Stimulated activated naive CD8-positive, alpha-beta T cell treated with anti-CD3 and anti-CD28 coated beads, Interleukin-15, amount 100 ng/mL, for 72 hours (primary cell): ENCODE measurements at places on chromosomes 7 and 10.

GRCh38 chr7:142908921-142909890, 23.7 kb upstream of the TRPV6 start:
- no peak for DNase-seq

- DNase-seq, result no peak
Observed at GRCh38 chr10:110058212-110058611, 50.4 kb downstream of the ADD3 start.

GRCh38 chr7:70545214-70545613, 586.7 kb upstream of the GALNT17 start:
- no peak for DNase-seq

- no peak for DNase-seq
Observed at GRCh38 chr7:100835903-100836811, 8.8 kb upstream of the EPHB4 start.

DNA sequence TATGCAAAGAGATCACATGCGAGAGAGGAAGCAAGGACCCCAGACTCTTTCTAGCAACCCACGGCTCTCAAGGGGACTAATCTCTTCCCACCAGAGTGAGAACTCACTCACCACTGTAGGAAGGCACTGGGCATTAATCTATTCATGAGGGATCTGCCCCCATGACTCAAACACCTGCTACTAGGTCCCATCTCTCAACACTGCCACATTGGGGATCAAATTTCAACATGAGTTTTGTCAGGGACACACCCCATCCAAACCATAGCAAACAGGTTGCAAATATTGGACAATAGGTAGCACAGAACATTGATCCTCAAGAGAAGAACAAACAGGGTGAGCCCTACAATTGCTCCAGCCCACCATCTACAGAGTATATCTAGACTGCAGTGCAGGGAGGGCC, 740.6 kb downstream of the LRMDA start:
- DNase-seq, result no peak

DNA sequence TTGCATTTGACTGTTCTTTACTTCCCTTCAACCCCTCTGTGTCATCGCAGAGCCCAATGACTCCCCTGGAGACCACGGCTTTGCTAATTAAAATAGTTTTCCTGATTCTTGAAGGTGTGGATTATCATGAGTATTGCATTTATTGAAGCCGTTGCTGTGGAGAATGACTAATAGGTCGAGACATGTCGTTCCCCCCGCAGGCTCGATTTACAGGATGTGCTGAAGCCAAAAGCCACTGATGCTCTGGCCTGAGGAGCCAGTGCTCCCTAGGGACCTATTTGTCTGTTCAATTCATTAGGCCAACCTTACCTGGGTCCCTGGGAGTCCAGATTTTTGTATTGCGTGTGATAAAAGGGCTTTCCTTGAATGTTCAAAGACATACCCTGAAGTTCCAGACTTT, 102.3 kb downstream of the NPTX2 start:
- no peak for DNase-seq

DNA sequence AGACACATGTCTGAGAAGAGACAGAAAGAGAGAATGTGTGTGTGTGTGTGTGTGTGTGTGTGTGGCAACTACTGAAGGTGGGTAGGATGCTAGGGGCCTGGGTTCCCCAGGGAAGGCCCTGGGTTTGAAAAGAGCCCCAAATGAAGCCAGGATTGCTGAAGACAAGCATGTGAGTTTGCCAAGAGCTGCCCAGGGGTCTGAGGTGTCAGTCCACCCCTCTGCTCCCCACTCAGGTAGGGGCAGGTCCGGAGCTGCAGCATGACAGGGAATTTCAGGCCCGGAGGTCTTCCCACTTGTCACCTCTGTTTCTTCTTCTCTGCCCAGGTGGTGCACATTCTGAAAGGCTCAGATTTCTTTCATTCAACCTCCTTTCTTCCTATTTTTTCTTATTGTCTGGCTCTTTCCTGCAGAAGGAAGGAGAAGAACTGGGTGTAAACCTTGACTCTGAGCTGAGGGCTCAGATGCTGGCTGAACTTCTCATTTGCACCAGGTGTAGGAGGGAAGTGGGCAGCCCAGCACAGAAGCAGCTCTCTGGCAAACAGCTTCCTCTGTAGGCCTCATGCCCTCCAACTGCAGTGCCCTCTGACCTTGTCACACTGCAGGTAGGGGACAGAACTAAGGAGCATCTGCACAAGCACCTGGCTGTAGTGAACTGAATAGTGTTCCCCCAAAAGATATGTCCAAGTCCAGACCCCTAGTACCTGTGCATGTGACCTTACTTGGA, 79.6 kb upstream of the LRRC4 start:
- DNase-seq, result no peak

DNA sequence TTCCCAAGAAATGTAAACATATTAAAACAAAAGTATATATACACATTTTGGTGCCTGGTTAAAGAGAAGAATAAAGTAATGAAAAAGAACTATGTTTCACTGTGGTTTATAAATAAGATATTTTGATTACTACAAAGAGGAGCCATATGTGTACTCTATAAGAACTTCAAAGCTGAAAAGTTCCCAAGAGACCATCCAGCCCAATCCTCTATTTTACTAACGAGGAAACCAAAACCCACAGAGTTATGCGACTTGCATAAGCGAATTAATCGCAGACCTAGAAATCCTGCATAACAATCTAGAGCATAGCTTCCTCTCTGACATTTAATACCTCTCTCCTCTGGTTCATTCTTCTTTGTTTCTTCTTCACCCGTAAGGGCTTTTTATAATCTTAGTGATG, 937.1 kb downstream of the CNTNAP2 start:
- no peak for DNase-seq

- DNase-seq, result no peak
Observed at GRCh38 chr10:61669849-61670248, 7.1 kb downstream of the CABCOCO1 start.

GRCh38 chr10:68560186-68560942, at the start of gene TET1:
TSS of gene TET1 (plus strand) at chr10:68560337. CDS start at chr10:68572339, 12,002 bp downstream.
- DNase-seq, result peak; percentile 19

GRCh38 chr10:44071479-44071878, 313.4 kb downstream of the CXCL12 start:
- DNase-seq, result no peak

DNA sequence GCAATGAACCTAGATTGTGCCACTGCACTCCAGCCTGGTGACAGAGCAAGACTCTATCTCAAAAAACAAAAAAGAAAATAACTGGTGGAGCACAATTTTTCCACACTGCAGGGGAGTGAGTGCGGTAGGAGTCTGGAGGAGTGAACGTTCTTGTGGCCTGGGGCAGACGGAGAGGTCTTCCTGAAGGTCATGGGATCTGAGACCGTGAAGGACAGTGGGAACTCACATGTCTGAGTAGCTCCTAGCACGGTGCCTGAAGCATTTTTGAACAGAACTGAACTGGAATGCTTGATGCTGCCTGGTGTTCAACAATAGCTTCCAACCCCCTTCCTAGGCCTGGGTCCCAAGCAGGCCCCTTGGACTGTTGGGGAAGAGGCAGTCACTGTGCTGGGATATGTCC, 84.3 kb upstream of the PODXL start:
- no peak for DNase-seq

DNA sequence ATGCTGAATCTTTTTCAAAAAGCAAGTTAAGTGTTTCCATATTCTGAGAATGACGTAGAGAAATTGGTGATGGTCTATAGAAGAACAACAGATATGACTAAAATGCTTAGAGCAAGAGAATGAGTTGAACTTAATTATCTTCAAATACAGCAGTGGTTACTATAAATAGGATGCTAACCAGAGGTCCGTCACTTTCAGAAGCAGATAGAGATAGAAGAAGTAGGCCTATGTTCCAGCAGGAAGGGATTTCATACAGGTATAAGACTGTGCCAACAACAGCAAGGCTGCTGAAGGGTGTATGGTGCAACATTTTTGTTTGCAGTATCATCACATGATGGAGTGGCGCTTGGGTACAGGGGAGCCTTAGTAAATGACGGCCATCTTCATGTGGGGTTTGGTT, 68.6 kb downstream of the HBP1 start:
- DNase-seq, result no peak

DNA sequence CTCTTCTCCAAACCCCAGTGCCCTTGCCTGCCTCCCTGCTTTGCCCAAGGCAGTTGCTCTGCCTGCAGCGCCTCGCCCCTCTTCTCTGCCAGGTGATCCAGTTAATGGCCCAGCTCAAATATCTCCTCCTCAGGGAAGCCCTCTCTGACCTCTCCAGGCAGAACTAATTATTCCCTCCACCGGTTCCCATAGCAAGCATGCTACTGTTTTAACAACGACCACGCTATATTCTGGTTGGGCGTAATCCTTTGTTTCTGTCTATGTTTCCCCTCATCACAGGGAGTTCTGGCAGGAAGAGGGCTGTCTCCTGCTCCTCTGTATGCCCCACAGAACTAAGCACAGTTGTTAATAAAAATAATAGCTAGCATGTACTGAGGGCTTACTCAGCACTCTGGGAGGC, 36.8 kb upstream of the R3HCC1L start:
- no peak for DNase-seq

GRCh38 chr7:44177570-44178131, 11.6 kb downstream of the GCK start:
- no peak for DNase-seq

DNA sequence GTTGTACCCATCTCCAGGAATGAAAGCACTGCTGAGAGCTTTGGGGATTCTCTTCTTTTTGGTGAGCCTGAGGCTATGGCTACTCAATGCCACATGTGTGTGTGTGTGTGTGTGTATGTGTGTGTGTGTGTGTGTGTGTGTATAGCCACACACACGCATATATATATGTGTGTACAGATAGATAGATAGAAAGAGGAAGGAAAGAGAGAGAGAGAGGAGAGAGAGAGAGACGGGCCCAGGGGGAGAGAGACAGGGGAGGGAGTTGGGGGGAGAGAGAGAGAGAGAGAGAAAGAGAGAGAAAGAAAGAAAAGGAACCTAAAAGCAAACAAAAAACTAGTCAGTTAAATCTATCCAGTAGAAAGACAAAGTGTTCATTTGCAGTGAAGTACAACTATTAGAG, 8.3 kb downstream of the SLC13A4 start:
- DNase-seq, result no peak

- no peak for DNase-seq
Observed at GRCh38 chr7:51732951-51733350, 416.3 kb upstream of the COBL start.
